ENCODE measurements at places on chromosomes 1 and 21.

DNA sequence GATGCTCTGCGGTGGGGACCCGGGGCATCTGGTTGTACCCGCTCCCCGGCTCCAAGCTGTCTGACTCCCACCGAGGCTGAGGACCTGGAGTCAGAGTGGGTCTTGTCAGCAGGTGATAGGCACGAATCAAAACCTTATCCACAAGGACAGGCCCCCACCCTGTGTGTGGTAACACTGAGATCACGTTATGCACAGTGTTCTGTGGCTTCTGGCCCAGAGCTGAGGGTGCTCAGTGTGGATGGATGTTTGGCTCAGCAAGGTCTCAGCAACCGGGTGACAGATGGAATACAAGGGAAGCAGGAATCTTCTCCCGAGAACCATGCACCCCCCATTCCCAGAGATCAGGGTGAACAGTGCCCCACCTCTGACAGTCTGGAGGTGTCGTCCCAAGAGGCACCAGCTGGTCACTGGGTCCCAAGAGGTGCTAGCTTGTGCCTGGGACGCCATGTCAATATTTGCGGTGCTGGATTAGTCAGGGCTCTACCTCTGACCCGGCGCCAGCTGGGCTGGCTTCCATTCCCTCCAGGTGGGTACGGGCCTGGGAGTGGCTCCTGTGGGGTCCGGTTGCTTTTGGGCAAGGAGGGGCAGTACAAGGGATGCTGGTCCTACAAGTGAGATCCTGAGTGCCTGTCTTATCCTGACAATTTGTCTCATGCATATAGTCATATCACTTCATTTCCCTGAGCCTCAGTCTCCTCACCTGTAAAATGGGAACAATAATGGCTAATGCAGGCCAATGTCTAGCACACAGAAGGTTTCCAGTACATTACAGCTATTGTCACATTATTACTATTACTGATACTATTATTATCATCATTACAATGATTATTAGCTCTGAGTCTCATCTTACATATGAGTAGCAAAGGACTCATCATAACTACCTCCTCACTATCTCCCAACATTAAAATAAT, 957 bp downstream of the CAPN9 start:
- DNase-seq = no peak

DNA sequence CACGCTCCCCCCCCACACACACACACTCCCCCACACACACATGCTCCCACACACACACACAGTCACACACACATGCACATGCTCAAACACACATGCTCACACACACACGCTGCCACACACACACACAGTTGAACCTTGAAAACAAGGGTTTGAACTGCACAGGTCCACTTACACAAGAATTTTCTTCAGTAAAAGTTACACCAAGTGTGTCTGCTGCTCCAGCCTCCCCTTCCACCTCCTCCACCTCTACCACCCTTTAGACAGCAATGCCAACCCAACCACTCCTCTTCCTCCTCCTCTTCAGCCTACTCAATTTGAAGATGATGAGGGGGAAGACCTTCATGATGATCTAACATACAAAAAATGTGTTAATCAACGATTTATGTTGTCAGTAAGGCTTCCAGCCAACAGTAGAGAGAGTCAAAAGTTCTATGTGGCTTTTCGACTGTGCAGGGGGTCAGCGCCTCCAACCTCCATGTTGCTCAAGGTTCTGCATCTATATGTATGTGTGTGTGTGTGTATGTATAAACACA, 26.8 kb downstream of the HSF2BP start:
- DNase-seq = no peak

GRCh38 chr1:242178924-242179708, 180.2 kb upstream of the MAP1LC3C start:
- no peak for DNase-seq

DNA sequence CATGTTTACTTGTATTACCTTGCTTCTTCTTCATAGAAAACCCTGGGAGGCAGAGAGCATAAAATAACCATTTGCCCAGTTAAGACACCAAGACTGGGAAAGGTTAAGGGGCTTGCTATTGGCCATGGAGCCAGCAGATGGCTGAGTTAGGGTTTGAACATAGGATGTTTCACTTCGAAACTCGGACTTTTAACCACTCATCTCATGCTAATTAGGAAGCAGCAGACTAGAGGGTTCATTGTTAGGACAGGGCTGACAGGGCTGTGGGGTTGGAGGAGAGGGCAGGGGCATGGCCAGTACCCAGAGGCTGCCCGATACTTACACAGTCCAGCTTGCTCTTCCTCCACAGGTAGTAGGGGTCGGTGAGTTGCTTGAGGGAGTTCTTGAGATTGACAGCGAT, 17.0 kb downstream of the SLC26A9 start:
- no peak for DNase-seq

DNA sequence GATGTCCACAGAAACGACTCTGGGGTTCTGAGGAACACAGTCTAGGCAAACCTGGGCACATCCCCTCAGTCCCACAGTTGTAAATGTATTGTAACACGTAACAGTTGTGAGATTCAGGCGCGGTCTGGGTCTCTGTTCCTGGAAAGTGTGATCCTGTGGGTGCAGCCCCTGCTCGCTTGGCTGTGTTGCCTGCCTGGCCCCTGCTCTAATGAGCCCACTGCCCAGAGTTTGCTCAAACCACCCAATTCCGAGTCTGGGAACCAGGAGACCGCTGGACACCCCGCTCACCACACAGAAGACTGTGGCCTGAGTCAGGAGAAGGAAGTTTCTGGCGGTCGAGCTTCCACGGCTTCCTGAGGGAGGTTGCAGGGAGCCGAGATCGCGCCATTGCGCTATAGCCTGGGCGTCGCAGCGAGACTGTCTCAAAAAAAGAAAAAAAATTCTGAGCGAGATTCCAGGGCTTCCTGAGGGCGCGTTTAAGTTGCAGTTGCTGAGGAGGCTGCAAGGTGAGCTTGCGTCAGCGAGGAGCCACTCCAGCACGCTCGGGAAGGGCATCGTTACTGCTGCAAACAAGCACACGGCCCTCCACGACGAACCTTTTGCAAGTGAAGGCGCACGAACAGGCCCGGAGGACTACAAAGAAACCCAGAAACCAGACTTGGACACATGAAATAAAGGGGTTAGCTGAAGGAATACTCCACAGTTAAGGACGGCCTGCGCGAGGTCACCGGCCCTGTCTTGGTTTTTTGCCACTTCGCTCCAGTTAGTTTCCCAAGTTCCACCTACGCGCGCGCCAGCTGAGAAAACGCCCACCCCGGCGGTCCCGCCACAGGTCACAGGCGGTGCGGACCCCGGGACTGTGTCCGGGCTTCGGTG, 1.1 kb downstream of the C21orf58 start:
- no peak for DNase-seq

DNA sequence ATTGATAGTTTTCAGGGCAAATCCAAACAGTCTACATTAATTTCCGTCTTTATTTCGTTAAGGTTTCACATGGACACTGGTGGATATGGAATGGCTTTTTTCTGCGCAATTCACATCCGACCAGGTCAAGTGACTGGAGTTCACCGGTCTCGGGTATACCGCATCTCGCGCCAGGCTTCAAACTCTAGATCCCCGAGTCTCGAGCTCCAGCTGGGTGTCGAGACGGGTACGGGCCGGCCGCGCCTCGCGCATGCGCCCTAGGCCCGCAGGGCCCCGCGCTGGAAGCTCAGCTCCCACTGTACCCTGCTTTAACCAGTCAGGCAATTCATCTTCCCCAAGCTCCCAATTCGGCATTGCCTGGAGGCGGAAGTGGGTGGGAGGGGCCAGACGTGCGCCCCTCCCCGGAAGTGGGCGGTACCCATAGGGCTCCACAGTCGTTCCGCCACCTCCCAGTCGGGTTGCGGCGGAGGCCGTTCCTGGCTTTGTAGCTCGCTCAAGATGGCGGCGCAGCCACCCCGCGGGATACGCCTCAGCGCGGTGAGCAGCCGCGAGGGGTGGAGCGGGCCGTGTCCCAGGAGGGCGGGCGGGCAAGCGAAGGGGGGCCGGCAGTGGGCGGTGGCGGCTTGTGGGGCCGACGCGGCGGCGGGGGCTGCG, at the start of gene MORC3:
TSS of gene MORC3 (plus strand) at position 431 of the 654 bp plus-strand sequence. CDS start at position 499, 68 bp downstream.
- DNase-seq = peak; percentile 92

GRCh38 chr1:155261852-155262673, at the start of gene SCAMP3:
Gene SCAMP3 (minus strand): TSS chr1:155262360. CDS start chr1:155262151, 209 bp downstream.
- peak; percentile 98 for DNase-seq

DNA sequence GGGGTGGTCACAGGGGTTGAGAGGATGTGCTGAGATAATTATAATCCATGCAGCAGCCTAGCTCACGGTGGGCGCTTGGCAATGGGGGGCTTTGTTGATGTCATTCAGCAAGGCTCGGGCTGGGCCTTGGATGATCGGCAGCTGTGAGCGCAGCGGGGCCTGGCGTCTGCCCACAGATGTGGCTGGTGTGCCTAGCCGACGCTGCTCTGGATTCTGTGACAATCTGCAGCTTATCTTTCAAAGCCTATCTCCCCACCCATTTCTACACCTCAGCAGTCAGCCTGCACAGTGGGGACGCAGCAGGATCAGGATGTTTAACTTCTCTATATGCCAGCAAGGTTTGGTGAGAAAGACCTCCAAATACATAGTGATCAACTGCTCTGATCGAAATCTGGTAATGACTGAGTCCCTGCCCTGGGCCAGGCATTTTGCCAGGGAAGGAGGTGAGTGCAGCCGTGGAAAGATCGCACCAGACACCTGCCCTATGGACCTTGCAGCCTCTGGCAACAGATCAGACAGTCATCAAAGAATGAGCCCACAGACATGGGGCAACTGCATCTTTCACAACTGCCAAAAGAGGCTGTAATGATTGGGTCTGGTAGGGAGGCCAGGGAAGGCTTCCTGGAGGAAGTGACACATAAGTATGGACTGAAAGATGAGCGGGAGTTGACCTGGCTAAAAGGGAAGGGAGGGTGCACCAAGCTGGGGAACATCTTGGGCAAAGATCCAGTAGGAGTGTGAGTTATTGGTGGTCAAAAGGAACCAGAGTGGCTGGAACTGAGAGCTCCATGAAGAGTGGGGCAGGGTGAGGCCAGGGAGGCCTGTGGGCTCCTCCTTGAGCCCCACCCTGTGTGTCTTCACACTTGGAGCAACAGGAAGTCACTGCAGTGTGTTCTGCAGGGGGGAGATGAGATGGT, 35.3 kb downstream of the EPHB2 start:
- DNase-seq = peak; percentile 76

DNA sequence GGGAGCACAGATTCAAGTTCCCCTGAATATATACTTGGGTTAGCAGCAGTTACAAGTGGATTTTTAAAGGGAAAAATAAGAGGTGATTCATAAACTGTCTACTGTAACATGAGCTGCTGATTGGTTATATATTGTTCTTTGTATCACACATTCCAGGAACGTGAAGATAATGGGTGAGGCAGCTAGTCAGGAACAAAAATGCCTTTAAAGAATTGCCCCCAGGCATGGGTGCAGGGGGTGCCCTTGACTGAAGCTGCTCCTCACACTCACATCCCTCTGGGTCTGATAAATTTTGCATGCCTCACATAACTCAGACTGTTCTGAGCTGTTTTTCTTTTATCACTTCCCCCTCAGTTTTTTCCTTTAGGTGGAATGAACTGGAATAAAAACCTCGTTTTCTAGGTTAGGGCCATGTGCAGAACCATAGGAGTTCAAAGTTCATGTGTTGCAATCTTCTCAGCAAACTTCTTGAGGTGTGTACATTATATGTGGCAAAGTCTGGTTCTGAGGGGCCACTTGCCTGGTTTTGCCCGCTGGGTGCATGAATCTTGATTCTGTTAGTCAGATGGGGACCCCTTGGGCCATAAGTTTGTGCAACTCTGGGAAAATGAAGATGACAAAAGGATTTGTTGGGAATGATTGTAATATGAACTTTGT, 21.1 kb downstream of the TBX19 start:
- DNase-seq = peak; percentile 65

- DNase-seq = no peak
Observed at GRCh38 chr21:21286170-21286798, 288.1 kb downstream of the NCAM2 start.

- no peak for DNase-seq
Observed at GRCh38 chr1:39435597-39435996, 55.8 kb upstream of the BMP8A start.

- peak; percentile 2 for DNase-seq
Observed at GRCh38 chr21:14741256-14741655, 195.1 kb upstream of the SAMSN1 start.

All from kidney epithelial cell (primary cell).